Lung microvascular endothelial cell (primary cell): ENCODE measurements at places on chromosomes 3 and 15.

GRCh38 chr15:78389738-78390137 lies 48.3 kb upstream of the IREB2 start:
- DNase-seq = no peak

- DNase-seq = no peak
Measured at GRCh38 chr3:134929976-134930375, 134.9 kb downstream of the EPHB1 start.

GRCh38 chr3:162287600-162287999 lies 791.0 kb downstream of the OTOL1 start:
- DNase-seq = no peak

- DNase-seq = no peak
Measured at GRCh38 chr3:59996056-59996455, 946.2 kb upstream of the CFAP20DC start.
